Activated CD4-positive, CD25-positive, alpha-beta regulatory T cell (primary cell): ENCODE measurements at places on chromosomes 6 and 20.

DNA sequence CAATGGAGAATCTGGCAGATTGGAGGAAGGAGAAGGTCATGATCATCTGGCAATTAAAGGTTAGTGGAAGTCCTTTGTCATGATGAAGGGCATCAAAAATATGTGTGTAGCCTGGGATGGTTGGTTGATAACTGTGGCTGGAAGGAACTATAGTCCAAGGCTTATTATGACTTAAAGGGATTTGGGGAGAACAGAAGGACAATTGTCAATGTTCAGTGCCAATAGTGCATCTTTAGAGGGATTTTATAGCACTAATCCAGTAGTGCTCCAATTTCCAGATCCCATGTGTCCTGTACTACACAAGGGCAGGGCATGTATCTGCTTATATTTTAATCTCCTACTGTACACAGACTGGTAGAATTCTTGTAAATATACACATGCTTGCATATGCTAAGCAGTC lies 5.0 kb upstream of the ZBTB24 start:
- DNase-seq, result no peak

DNA sequence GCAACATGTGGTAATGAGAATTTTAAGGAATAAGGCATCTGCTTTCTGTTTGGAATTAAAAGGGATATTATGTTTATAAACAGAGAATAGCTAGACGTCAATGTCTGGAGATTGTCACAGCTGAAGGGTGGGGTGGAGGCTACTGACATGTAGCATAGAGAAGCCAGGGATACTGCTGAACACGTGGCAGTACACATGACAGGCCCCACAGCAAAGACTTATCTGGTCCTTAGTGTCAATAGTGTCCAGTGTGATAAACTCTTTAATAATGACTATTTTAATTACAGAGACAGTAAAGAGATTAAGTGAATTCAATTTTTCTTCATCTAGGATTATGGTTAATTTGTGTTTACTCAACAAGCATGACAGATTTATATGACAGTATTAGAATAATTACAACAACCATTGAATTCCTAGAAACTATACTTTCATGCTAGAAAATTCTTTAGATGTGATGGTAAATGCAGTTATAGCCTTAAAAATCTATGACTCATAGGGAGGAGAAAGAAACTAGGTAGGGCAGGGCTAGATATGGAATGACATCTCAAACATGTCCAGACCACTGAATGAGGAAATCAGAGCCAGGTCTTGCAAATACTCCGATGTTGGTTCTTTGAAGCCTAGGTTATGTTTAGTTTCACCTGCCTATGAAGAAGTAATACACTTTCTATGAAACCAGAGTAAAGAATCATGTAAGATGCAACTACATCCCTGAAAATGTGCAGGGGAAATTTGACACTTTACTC lies 399.5 kb downstream of the PHF3 start:
- no peak for DNase-seq

DNA sequence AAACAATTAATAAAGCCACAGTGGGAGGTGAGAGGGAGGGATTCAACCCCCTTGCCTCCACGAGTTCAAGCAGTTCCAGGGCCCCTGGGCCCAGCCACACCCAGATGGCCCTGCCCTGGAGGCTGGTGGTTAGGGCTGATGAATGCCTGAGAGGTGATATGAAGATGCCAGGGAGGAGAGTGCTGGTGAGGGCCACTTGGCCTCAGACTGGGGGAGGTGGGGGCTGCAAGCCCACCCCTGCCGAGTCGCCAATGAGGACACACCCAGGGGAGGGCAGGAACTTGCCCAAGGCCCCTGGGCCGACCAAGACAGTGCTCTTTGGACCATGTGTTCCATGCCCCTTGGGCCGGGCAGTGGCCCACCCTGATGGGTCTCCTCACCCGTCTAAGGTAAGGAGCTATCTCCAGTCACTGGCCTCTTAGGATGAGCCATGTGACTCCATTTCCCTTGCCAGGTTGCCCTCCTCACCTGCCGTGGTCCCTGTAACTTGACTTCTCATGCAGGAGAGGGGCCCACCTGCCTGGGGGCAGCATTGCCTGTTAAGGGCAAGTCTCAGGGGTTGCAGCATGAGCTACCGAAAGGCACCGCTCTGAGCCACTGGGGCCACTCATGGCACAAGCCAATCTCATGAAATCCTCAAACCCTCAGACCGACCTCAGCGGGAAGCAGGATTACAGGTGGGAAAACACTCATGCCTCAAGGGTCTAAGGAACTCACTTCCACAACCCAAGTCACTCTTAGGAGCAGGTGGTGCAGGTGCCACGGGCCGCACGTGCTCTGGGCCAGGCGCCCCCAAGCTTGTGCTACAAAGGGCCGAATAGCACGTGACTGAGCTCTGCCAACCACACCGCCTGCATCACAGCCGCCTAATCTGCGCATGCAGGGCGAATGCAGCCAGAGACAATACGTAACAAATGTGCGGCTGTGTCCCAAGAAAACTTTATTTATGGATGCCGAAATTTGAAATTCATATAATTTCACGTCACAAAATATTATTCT lies 147.4 kb upstream of the MLN start:
- DNase-seq, result no peak

DNA sequence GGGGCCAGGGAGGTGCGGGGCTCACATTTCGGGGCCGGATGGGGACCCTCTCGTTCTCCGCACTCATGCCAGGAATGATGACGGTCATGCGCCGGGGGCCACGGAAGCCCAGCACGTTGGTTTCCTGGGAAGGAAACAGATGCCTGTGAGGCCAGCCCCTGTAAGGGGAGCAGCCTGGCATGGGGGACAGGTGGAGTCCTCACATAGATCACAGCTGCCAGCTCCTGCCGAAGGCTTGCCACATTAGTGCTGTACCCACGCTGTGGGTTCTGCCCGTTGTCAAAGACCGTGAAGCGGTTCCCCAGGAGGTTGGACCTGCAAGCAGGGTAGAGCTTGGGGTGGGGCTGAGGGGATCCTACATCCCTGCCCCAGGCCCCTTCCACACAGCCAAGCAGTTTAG lies 6.7 kb upstream of the TEAD3 start:
- no peak for DNase-seq

DNA sequence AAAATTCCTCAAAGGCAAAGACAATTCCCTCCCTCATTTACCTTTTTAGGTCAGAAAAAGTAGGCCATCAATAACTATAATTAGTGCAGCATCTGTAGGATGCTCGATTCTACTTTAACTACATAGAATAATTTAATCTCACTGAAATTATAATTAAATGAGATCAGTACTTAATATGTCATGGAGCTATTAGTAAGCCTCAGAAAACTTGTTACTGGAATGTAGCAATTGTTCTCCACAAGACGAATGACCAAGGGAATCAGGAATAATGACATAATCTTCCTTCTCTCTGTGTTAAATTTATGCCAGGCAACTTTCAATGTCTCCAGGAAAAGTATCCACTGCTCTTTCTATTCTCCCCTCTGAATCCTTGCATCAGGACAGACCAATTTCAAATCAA lies 34.1 kb downstream of the SESN1 start:
- no peak for DNase-seq

- DNase-seq, result no peak
Observed at GRCh38 chr6:8231956-8232355, 129.6 kb upstream of the EEF1E1 start.

DNA sequence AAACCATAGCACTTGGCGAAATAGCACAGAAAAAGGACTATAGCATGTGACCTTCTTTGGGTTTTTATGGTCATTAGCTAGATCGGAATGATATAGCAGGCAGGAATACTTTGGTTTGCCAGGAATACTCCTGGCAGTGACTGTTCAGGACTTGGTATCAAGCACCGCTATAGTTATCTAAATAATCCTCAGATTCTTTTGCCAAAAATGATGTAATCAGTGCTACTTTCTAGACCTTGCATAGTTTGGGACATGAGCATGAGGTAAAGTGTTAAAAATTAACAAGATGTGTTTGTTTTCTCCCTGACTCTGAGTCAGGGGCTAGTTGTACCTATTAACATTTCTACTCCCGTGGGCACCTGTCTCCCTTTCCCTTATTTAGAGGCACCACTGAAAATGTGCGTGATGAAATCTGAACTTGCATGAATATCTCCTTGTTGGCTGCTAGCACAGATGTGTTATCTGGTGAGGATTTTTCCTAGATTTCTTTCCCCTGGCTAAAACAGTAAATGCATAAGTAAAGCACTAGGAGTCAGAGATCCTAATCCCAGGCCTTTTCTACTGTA lies 511.0 kb downstream of the CDKAL1 start:
- no peak for DNase-seq

GRCh38 chr6:159966339-159966738 lies 2.5 kb upstream of the IGF2R start:
- no peak for DNase-seq

DNA sequence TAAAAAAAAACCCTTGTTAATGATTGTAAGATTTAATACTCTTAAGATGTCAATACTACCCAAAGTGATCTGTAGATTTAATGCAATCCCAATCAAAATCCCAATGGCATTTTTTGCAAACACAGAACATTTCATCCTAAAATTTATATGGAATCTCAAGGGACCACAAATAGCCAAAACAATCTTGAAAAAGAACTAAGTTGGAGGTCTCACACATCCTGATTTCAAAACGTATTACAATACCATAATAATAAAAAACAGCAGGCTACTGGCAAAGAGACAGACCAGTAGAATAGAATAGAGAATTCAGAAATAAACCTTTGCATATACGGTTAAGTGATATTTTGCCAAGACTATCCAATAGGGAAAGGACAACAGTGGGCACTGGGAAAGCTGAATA lies 331.9 kb upstream of the JARID2 start:
- no peak for DNase-seq

DNA sequence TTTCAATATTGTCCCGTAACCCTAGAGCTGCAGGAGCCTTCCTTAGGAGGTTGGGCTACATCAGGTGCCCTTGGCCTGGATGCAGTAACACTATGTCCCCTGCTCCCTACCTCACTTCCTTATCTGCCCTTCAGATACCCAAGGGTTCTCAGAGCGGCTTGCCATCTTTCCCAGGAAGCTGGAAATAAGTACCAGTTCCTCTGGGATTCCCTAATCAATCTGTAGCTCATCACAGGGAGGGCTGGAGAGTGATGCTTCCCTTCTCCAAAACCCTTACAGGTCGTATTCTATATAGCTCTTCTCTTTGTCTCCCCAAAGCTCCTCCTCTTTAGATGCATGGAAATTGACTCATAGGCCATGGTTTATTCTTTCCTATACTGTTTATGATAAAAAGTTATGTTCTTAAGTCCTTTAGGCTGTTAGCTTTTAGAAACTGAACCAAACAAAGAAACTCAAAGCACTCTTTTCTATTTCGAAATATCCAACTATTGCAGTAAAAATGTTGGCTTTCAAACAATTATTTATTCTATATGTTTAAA lies 4.2 kb downstream of the MYCT1 start:
- DNase-seq, result no peak

- DNase-seq, result no peak
Observed at GRCh38 chr6:102197211-102197610, 803.7 kb downstream of the GRIK2 start.
